ENCODE measurements at places on chromosomes 5 and 9.

DNA sequence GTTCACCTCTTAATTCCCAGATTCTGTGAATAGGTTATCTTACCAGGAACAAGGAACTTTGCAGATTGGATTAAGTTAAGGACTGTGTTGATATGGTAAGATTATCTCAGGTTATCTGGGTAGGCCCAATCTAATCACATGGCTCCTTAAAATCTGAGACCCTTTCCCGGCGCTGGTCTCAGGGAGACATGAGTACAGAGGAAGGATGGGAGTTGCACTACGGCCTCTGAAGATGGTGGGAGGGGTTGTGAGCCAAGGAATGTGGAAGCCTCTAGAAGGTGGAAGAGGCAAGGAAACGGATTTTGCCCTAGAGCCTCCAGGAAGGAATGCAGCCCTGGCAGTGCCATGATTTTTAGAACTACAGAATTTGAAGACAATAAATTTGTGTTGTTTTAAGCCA is 95.1 kb downstream of the AK8 start:
- DNase-seq = no peak

DNA sequence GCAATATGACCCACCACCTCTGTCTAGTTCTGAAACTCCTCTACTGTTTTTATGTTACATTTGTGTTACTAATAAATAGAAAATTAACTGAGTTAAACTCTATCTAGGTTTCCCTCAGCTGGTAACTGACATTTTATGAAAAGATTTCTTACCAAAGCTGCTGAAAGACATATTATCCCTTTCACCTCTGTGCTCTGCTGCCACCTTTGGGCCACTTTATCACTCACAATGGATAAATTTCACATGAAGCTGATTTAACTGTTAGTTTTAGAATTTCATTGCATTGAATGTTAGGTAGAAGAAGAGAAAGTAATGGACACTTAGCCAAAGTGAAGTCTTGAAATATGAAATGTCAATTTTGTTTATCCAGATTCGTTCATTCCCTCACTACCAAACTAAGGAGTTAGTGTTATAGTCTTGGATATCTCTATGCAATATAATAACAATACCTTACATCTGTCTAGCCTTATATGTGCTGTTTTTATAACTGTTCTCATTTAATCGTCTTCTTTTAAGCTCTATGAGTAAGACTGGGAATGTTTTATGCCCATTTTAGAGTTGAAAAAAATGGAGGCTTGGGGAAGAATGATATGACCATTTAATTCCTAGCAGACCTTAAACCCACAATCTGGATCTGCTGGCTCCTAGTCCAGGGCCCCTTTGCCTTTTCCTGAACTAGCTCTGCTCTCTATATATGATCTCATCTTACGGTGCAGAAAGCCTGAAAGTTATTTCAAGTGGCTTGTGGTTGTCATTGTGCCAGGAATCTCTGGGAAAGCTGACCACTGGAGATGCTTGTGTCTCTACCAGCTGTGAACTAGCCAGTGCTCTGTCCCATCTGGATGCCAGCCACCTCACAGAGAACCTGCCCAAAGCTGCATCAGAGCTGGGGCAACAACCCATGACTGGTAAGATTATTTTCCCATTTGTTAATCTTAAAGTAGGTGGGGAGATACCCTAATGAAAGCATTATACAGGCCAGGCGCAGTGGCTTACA is 97.1 kb downstream of the GOLPH3 start:
- no peak for DNase-seq

GRCh38 chr5:60492958-60493357 is 207.0 kb downstream of the DEPDC1B start:
- no peak for DNase-seq

DNA sequence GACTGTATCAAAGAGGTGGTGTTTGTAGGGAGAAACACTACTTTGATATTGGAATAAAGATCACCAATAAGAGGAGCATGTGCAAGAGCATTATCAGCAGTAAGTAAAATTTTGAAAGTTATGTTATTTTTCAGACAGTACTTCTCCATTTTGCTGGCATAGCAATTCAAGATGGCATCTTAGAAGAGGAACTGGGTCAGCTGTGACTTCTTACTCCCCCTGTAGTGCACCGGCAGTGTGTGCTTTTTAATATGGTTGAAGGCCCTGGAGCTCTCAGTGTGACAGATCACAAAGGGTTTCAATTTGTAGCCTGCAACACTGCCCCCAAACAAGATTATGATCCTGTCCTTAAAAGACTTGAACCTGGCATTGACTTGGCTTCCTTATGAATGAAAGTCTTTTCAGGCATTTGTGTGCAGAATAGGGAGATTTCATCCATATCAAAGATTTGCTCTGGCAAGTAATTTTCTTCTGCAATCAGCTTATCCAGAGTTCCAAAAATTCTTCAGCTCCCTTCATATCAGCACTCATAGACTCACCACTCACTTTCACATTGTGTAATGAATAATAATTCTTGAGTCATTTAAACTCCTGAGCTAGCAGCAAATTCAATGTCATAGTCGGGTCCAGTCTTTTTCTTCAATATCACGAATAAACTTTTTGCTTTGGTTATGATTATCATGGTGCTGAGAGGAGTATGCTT is 105.7 kb upstream of the MAMDC2 start:
- no peak for DNase-seq

- DNase-seq = no peak
Measured at GRCh38 chr9:38347271-38347671, 45.2 kb upstream of the ALDH1B1 start.

- DNase-seq = no peak
Measured at GRCh38 chr9:95807326-95807947, 68.1 kb upstream of the ERCC6L2 start.

GRCh38 chr5:15013654-15014463 is 142.3 kb upstream of the ANKH start:
- no peak for DNase-seq

DNA sequence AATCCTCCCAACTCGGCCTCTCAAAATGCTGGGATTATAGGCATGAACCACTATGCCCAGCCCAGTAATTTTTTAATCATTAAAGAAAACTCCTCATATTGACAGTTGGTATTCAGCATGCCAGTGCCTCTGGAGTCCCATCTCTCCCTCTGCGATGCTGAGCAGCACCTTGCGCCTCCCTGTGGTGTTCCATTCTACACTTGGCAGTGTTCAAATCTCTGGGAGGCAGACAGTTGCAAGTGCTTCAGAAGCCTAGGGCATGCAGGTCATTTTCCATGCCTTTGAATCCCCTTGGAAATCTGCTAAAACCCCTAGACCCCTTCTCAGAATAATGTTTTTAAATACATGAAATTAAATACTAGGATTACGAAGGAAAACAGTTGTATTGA is 41.3 kb downstream of the GARNL3 start:
- no peak for DNase-seq

DNA sequence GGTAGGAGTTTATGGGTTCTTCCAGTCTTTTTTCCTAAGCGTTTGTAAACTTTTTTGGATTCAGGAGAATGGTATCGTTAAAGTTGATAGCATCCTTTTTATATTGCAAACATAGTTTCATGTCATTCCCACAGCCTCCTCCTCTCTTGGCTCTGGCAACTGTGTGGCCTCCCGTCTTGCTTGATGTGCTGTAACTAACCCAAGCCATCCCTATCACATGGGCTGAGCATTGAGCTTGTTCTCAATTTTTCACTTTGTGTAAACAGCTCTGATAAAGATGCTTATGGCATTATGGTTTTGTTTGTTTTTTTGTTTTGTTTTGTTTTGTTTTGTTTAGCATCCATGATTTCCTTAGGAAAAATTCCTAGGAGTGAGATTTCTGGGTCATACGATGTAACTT is 4.6 kb downstream of the STKLD1 start:
- no peak for DNase-seq

DNA sequence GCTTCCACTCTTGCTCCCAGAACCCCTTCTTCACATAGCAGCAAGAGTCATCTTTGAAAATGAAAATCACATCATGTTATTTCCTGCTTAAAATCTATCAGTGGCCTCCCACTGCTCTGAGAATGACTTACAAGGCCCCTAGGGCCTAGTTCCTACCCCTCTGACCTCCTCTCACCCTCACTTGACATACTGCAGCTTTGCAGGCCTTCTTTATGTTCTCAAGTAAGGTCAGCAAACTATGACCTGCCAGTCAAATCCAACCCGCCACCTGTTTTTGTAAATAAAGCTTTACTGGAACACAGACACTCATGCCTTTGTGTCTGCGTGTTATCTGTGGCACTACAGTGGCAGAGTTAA is 185.7 kb downstream of the NR3C1 start:
- no peak for DNase-seq

DNA sequence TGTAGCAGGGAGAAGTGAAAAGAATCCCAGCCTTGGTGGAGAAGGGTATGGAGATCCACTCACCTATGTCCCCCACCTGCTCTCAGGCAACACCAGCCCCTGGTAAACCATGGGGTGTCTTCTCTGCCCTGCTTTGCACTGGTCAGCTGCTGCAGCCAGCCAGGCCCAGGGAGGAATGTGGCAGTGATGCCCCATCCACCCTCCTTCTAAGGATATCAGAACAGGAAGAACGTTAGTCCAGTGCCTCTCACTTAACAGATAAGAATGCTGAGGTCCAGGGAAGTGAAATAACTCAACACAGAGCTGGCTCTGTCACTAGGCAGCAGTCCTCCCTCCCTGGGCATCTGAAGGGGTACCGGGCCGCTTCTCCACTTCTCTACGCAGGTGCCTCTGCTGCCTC is 9.7 kb upstream of the PPIC start:
- no peak for DNase-seq

GRCh38 chr9:127182901-127183746 is 60.7 kb upstream of the ANGPTL2 start:
- no peak for DNase-seq

- DNase-seq = no peak
Measured at GRCh38 chr9:76598981-76599380, 140.0 kb downstream of the GCNT1 start.

DNA sequence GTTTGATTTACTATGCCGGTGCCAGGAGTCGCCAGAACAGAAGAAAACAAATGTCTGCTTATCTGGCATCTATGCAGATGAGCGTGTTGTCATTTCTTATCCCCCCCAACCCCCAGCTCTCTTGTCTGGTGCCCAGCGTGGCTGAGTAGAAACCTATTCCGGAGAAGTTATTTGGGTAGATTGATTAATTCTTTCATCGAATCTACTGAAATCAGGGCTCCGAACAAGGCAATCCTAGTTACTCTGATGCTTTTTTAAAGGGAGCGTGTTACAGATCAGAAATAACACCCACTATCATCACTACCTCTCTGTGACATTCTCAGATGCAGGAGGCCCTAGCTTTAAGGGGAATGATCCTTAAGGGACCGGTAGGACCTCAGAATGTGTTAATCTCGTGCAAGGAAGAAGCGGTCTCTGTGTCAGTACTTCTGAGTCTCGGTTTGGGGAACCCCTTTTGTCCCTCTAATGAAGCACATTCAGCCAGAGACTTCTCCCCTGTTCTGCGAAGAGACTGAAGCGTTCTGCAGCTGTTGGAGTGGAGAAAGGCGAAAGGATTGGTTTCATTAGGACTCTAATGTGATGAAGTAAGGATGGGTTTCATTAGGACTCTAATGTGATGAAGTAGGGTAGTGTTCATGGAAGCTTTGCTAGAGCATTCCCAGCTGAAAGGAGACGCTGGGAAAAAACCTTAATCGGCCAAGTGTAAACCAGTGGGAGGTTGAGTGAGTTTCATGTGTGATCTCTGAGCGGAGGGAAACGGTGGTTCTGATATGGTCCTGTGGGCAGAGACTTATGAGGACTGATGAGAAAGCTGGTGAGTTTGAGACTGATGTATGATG is 1.5 kb downstream of the PIP5K1B start:
- no peak for DNase-seq

- no peak for DNase-seq
Measured at GRCh38 chr5:107425541-107426031, 245.2 kb downstream of the EFNA5 start.

- no peak for DNase-seq
Measured at GRCh38 chr9:95746408-95747180, 128.9 kb upstream of the ERCC6L2 start.

GRCh38 chr5:138760448-138761110 is 7.4 kb downstream of the CTNNA1 start:
- DNase-seq = no peak

GRCh38 chr5:67806654-67807438 is 408.7 kb upstream of the PIK3R1 start:
- no peak for DNase-seq

DNA sequence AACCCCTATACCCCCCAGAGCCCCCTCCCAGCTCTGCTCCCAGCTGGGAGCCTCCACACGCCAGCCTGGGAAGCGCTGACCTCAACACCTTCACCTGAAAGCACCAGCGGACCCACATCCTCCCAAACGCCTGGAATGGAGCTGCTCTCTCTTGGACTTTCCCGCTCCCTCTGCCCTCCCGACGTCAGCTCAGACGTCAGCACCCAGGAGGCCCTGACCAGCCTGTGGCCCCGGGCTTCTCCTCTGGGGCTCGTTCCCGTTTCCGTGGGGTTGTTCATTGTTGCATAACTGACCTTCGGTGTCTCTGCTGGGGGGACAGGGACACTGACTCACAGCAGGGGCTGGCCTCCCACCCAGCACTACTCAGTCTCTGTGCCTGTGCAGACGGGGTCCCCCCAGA is 35.0 kb upstream of the SLC6A3 start:
- peak; percentile 84 for DNase-seq

DNA sequence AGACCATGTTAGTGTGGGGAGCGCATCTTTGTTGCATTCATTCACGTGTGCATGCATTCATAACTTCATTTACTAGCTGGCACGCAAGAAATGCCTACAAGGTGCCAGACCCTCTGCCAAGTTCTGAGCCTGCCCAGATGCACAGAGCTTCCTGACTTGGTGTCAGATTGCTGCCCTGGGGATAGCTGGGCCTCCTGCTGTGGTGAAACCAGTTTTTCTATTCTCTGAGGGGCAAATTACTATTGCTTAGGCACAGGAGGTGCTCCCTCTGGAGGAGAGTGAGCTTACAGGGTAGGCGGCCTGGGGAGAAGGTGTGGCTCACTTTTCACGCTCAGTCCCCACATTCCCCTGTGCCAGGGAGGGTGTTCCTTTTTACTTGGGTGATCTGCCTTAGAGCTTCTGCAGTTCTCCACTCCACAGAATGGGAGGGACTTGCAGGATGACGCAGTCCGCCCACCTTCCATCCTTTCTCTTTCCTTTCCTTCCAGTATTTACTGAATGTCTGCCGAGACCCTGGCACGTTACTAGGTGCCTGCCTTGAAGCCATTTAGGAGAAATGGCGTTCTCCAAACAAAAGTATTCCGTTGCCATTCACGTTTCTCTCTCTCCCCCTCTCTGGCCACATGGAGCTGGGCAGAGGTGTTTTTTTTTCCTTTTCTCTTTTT is 27.9 kb upstream of the CTNNA1 start:
- DNase-seq = no peak

- DNase-seq = no peak
Measured at GRCh38 chr5:127296321-127296720, 5.7 kb downstream of the MEGF10 start.
